CD4-positive, alpha-beta T cell treated with Interleukin-6 at 100 ng/mL for 8 hours (primary cell): ENCODE measurements at places on chromosomes 7 and 10.

- no peak for DNase-seq
These were observed 120.3 kb downstream of the ZNF438 start for GRCh38 chr10:30911303-30911863.

- DNase-seq, result no peak
These were observed 68.2 kb downstream of the ENO4 start for GRCh38 chr10:116917481-116917880.

GRCh38 chr7:130292682-130293257, at the start of gene CPA4:
Gene CPA4 (plus strand): TSS chr7:130293161. CDS start chr7:130293181, 20 bp downstream.
- no peak for DNase-seq

DNA sequence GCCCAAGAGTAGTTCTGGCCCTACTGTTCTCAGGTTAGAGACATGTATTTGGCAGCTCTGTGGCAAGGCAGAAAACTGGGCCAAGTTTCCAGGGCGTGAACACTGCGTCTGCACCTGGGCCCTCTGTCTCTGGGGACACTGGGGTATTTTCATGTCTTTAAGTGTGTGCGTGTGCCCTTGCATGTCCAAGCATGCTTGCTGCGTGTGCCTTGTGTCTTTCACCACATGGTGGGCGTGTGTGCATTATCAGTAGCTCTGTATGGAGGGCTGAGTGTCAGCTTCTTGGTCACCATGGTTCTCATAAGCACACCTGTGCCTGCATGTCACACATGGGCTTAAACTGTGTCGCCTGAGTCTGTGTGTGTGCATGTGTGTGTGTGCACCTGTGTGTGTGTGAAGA, 69.3 kb downstream of the HIPK2 start:
- no peak for DNase-seq

GRCh38 chr7:157293413-157293788, 43.4 kb upstream of the DNAJB6 start:
- DNase-seq, result no peak

- no peak for DNase-seq
These were observed 343.0 kb upstream of the NPSR1 start for GRCh38 chr7:34315032-34315431.

GRCh38 chr10:85316276-85316675, 987.9 kb downstream of the CCSER2 start:
- DNase-seq, result no peak

DNA sequence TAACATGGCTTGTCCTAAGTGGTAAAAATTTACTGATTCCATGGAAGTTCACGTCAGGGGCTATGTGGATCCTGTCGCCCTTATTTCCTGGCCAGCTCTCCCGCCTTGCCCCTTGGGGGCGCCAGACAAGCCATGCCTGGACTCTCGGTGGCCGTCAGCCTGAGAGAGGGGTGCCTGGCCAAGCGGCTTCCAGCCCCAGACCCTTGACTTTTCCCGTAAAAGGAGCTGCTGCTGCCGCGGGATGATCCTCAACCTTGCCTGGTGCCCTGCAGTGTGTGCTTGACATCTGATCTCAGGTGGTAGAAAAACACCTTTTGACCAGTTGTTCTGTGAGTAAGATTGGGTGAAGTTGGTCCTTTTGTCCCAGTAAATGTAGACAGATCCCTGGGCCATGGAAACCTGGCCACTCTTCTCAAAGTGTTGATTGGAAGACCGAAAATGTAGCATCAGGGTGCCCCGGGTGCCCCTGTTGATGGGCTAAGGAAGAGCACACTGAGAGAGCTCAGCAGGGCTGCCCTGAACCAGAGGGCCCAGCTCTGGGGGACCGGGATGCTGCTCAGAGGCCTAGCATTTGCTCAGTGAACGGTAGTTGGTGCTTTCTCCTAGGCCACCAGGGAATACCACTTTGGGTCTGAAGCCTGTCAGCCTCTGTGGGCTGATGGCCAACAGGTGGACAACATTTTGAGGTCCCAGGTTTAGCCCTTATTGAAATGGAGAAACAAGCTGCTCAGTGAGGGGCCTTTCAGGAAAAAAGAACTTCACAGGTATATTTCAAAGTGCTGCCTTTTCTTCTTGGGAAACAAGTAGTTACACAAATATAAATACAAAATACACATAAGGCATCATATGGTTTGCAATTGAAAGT, 162.5 kb downstream of the LRMDA start:
- no peak for DNase-seq

DNA sequence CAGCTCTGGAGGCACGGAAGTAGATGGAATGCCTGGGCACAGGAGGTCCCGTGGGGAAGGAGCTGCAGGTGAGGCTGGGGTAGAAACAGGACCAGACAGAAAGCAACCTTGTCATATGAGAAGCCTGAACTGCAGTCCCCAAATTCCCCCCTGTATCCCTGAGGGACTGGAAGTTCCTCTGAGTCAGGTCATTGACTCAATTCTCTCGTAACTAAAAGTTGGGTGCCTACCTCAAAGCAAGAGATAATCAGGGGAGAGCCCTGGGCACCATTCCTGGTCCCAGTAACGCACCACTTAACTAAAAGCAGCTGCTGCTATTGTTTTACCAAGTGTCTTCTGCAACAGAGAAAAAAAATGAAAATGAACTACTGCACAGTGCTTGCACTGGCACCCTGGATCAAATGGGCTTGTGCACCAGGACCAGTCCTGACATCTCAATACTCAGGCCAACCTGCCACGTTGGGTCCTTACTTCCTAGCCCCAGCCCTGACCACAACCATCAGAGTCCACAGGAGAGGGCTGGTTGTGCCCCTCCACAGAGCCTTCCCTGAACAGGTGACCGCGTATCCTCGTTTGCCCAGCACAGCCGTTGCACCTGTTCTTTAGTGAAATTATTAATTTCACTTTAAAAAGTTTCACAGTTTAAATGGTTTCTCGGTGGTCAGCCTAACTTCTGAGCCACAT, 79.3 kb downstream of the GRID1 start:
- DNase-seq, result no peak

GRCh38 chr7:81002421-81002820, 83.6 kb upstream of the SEMA3C start:
- DNase-seq, result no peak
